ENCODE measurements at places on chromosomes 1 and 21.
A peak's percentile ranks its signal among the peaks of the same experiment; 100 is the strongest.

GRCh38 chr1:164565357-164565756 is 6.4 kb downstream of the PBX1 start:
- DNase-seq, result no peak

- no peak for DNase-seq
Observed at GRCh38 chr1:151508833-151509232, 2.4 kb upstream of the CGN start.

GRCh38 chr1:212754193-212754592 is 37.4 kb downstream of the NSL1 start:
- DNase-seq, result peak; percentile 28

DNA sequence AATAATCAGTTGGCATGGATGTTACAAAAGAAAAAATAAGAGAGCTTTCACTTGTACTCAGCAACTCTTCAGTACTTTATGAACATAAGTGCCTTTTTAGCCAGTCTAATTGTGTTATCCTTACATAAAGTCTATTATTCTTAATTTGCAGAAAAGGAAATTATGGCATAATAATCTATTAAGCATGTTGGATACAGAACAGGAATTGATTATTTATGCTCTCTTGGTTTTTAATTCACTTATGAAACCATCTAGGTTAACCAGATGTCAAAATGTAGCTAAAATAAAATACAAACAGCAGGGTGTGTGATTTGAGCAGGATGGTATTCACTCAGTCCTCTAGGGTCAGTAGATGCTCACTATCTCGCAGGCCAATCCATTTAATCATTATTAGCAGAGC is 79.7 kb downstream of the PLPPR5 start:
- DNase-seq, result no peak

DNA sequence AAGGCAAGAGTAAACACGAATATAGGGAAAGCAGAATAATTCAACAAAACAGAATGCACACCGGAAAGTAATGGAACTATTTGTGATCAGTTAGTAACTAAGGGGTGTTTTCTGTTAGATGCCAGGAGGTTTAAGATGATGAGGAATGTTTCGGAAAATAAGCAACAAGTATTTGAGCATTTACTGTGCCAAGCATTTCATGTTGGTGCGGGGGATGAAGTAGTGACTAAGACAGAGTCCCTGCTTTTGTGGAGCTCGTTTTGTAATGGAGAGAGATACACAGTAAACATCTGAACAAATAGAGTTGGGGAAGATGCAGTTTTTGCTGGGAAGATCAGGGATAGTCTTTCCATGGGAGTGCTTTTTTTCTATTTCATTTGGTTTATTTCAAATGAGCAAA is 78.7 kb downstream of the DYRK1A start:
- DNase-seq, result no peak

- no peak for DNase-seq
Observed at GRCh38 chr1:156245451-156246232, 2.2 kb downstream of the PAQR6 start.

GRCh38 chr1:29129916-29130315 is 6.2 kb upstream of the TMEM200B start:
- DNase-seq, result no peak

- DNase-seq, result no peak
Observed at GRCh38 chr1:101704895-101705294, 291.8 kb downstream of the OLFM3 start.

GRCh38 chr1:172143384-172144055 is 277.0 kb upstream of the C1orf105 start:
- no peak for DNase-seq

GRCh38 chr1:225830841-225831240 is 20.9 kb downstream of the EPHX1 start:
- no peak for DNase-seq

DNA sequence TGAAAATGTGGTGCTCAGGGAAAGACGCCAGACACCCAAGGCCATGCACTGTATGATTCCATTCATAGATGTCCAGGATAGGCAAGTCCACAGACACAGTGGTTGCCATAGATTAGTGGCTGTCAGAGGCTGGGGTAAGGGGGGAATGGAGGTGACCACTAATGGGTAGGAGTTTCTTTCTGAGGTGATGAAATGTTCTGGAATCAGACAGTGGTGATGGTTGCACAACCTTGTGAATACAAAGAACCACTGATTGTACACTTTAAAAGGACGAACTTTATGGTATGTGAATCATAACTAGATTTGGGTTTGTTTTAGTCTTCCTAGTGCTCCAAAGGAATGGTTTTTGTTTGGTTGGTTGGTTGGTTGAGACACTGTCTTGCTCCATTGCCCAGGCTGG is 51.7 kb downstream of the PRAMEF20 start:
- no peak for DNase-seq

Measured in AML-193 (cell line).